ENCODE measurements at places on chromosomes 6 and 20.

- no peak for DNase-seq
These were observed 413.5 kb downstream of the PRKN start for GRCh38 chr6:162313922-162314660.

- DNase-seq, result no peak
These were observed 30.6 kb upstream of the FOXC1 start for GRCh38 chr6:1579096-1579495.

DNA sequence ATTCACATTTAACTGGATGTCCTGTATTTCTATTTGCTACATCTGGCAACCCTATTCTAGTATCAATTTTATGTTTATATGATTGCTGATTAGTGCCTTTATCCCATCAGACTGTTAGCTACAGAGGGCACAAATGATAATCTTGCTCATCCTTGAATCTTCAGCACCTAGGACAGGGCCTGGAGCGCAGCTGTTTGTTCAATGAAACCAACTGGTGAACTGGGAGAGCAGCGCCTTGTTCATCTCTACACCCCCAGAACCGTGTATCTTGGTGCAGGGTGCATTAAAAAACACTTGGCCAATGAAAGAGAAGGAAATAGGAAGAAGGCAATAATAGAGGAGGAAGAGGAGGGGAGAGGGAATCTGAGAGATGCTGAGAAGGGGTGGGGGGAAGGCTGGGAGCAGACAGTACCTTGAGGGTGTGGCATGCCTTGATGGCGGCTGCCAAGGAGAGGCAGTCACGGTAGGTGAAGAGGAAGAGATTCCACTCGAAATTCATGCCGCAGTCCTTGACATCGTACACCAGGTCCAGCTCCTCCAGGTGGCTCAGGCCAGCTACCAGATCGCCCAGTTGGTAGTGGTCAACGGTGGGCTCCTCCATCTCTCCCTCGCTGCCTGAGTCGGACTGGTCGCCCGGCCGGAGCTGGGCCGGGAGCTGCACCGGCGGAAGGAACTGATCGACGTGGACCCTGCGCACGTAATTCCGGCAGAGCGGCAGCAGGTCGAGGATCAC, 15.5 kb downstream of the TMEM151B start:
- DNase-seq, result peak; percentile 55

DNA sequence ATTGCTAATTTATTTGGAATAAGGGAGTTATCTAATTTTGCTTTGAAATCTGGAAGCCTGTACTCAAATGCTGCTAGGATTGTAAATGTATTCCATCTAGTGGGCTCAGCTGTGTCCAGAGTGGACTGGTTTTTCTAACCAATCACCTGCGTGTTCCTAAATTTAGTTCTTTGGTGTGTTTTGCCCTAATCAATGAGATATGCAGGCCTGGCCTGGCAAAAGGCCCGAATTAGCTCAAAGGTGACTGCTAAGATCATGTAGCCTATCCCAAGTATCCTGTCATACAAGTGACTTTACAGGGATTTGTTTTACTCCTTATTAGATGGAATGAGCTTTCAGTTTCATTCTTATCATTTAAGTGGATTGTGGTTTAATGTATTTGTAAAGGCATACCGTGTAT, 51.3 kb upstream of the ARMC2 start:
- DNase-seq, result no peak

DNA sequence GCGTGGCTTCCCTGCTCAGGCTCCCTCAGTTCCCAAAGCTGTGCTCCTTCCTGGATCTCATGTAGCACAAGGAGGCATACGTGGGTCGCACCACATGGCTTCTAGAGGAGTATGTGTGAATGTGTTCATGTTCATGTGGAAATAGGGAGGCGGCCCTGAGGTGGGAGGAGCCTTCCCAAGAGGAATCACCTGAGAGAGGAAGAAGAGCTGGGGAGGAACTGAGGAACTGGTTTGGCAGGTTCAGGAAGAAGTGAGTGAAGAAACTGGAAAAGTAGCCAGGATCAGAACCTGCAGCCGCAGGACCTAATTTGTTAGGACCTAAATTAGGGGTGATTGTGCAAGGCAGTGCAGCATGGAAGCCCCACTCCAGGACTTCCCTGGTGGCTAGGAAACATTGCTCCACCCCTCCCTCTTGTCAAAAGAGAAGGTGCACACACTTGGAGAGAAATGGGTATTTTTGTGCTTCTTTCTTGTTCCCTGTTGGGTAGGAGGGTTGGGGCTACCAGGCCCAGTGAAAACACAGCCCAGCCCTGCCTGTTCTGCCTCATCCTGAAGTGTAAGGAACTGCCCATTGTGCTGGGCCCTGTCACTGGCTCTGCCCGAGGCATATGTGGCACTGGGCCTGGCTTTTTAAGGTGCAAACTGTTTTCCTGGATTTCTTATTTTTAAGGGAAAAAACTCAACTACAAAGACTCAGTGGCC, 20.7 kb downstream of the SYNJ2 start:
- DNase-seq, result peak; percentile 98

DNA sequence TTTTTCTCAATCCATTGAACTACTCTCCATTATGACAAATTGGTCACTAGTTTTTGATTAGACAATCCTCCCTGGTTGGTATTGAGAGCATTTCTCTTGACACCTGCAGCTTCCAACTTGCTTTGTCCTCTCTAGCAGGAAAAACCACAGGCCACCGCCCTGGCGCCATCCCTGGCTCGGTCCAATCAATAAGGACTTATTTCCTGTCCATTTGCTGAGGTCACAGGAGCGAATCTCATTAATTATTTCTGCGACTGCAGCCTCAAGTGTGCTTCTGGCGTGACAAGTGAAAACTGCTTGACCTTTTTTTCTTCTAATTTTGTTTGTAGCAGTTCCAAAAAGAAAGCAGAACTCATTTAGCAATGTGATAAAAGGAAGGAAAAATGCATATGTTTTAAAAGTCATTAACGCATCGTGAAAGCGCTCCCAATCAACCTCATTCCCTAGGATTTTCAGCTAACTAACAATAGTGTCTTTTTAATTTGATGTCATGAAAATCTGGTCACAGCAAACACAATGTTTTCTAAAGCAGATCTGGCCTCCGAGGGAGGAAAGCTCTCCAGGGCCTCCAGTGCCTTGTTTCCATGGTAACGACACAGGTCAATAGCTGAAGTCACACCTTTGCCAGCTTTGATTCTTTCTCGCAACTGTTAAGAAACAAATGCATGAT, 39.0 kb upstream of the BEND3 start:
- DNase-seq, result no peak

DNA sequence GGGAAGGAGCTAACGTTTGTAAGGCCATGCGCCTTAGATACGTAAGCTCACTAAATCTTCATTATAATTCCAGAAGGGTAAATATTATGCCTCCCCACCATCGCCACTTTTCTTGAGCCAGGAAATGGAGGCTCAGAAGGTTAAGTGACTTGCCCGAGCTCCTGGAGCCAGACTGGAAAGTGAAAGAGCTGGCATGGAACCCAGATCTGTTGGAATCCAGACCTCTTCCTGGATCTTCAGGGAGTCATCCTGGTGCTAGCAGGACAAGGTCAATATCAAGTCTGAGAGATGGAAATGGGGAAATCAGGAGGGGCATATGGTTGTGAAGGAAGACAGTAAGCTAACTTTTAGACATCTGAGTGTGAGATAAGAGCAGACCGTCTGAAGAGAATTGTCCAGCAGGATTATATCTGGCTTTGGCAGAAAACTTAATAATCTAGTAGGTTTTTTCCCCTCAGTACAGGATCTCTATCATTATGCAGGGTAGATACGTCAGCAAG, 6.2 kb downstream of the TMEM200A start:
- DNase-seq, result no peak

GRCh38 chr6:82775361-82775760, 290.3 kb downstream of the UBE3D start:
- DNase-seq, result no peak

- no peak for DNase-seq
These were observed 8.5 kb upstream of the MRS2 start for GRCh38 chr6:24394061-24394779.

All from epithelial cell of esophagus (primary cell).